ENCODE measurements at places on chromosomes 5 and 9.

GRCh38 chr5:176188506-176189193 lies 49.6 kb upstream of the SIMC1 start:
- DNase-seq, result no peak

GRCh38 chr5:41831155-41831554 lies 39.1 kb downstream of the OXCT1 start:
- no peak for DNase-seq

GRCh38 chr9:101578378-101578777 lies 16.4 kb downstream of the PPP3R2 start:
- no peak for DNase-seq

DNA sequence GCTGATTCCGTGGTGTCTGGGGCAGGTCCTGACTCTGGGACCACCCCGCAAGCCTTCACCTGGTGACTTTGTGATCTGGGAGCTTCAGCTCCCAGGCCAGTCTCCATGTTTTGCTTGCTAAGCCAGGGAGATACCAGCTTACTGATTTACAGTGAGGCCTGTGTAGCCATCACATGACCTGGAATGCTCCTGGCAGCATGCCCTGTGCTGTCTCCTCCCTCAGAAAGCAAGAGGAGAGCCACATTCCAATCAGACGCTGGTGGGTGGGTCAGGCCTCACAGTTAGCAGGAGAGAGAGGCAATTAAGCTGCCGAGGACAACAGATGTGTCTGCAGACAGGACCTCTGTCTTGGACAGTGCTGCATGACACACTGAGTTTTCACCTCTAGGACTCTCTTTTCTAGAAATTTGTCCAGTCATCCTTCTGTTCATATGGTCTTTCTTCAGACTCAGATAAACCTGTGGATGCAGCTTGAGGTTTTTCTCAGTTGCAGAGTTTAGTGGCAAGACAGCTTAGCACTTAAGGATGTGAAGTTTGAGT lies 24.4 kb upstream of the GRPEL2 start:
- DNase-seq, result peak; percentile 90

DNA sequence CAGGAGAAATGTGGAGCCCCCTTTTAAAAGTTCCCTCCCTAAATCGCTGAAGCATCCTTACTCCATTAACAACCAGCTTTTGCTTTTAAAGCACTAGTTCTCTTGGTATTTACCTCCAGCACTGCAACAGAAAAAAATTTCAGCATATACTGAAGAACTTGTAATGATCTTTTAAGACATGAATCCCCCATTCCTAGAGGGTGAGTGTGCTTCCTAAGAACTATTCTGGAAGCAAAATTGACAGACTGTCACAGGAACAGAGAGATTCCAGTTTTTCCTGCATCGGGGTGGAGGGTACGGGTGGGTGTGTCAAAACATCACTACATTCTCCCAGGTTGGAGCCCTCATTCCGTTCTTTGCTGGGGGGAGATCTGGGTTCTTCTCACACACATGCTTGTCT lies 151.9 kb downstream of the EBF1 start:
- DNase-seq, result peak; percentile 37

GRCh38 chr5:130624805-130625204 lies 540.3 kb downstream of the HINT1 start:
- no peak for DNase-seq

DNA sequence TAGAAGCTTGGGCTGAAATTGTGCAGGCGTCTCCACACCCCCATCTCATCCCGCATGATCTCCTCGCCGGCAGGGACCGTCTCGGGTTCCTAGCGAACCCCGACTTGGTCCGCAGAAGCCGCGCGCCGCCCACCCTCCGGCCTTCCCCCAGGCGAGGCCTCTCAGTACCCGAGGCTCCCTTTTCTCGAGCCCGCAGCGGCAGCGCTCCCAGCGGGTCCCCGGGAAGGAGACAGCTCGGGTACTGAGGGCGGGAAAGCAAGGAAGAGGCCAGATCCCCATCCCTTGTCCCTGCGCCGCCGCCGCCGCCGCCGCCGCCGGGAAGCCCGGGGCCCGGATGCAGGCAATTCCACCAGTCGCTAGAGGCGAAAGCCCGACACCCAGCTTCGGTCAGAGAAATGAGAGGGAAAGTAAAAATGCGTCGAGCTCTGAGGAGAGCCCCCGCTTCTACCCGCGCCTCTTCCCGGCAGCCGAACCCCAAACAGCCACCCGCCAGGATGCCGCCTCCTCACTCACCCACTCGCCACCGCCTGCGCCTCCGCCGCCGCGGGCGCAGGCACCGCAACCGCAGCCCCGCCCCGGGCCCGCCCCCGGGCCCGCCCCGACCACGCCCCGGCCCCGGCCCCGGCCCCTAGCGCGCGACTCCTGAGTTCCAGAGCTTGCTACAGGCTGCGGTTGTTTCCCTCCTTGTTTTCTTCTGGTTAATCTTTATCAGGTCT lies at the start of gene C9orf72:
TSS of gene C9orf72 (minus strand) at position 564 of the 716 bp plus-strand sequence. CDS start 6,361 bp downstream, outside the sequence.
- no peak for DNase-seq

- no peak for DNase-seq
These were observed 6.1 kb upstream of the VLDLR start for GRCh38 chr9:2615497-2615896.

GRCh38 chr9:76454311-76454710 lies 4.7 kb upstream of the GCNT1 start:
- DNase-seq, result no peak

- no peak for DNase-seq
These were observed 40.5 kb upstream of the CTSL start for GRCh38 chr9:87685441-87685840.

- DNase-seq, result no peak
These were observed 143.6 kb downstream of the MRPS30 start for GRCh38 chr5:44952376-44952775.

GRCh38 chr5:170216257-170216864 lies 16.4 kb upstream of the C5orf58 start:
- DNase-seq, result peak; percentile 34
